Inflammatory macrophage treated with lipopolysaccharide for 4 hours (primary cell): ENCODE measurements at places on chromosomes 3 and 15.

GRCh38 chr3:71512000-71512399 lies 71.5 kb downstream of the FOXP1 start:
- DNase-seq, result no peak

GRCh38 chr15:85531083-85531482 lies 150.7 kb downstream of the AKAP13 start:
- no peak for DNase-seq

- DNase-seq, result no peak
These were observed 524.8 kb upstream of the PPP2R3A start for GRCh38 chr3:135440746-135441145.

- peak; percentile 84 for DNase-seq
These were observed 623.5 kb upstream of the TBL1XR1 start for GRCh38 chr3:177820683-177821316.

DNA sequence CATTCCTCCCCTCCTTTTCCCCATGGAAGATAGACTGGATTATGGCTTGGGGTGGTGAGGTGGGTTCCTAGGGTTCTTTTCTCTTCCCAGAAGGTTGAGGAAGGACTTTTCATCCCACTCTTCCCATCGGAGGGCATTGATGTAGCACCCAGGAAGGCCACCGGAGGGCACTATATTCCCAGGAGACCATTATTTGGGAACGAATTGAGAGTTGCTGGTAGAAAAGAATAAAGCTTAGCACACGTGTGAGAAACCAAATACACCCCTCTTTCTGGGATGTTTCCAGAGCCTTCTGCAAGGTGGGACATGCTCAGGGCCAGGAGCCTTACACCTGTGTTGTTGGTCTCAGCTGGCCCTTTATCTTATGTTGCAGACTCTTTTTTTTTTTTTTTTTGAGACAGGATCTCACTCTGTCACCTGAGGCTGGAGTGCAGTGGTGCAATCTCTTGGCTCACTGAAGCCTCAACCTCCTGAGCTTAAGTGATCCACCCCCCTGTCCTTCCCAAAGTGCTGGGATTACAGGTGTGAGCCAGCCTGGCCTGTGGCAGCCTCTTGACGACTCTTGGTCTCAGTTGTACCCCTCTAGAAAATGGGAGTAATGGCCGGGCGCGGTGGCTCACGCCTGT lies 6.3 kb upstream of the CDC25A start:
- DNase-seq, result peak; percentile 52

- no peak for DNase-seq
These were observed 14.4 kb upstream of the CLDN1 start for GRCh38 chr3:190336516-190337189.

- DNase-seq, result no peak
These were observed 409.6 kb upstream of the TBL1XR1 start for GRCh38 chr3:177606891-177607290.

DNA sequence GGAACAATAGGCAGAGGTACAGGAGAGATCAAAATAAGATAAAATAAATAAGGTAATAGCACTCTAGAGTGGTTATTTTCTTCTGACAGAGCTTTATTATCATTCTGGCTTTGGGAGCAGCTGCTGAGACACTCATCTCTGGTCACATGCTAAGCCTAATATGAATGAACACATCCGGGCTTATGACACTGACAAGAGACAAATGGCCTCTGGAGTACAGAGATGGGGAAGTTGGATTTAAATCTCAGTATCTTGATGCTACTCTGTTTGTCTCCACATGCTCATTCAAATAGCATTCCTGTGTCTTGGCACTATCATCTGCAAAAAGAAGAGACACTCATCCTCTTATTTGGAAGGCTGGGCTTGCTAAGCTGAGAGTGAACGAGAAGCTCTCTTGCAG lies 55.6 kb downstream of the TMEM45A start:
- DNase-seq, result peak; percentile 18

DNA sequence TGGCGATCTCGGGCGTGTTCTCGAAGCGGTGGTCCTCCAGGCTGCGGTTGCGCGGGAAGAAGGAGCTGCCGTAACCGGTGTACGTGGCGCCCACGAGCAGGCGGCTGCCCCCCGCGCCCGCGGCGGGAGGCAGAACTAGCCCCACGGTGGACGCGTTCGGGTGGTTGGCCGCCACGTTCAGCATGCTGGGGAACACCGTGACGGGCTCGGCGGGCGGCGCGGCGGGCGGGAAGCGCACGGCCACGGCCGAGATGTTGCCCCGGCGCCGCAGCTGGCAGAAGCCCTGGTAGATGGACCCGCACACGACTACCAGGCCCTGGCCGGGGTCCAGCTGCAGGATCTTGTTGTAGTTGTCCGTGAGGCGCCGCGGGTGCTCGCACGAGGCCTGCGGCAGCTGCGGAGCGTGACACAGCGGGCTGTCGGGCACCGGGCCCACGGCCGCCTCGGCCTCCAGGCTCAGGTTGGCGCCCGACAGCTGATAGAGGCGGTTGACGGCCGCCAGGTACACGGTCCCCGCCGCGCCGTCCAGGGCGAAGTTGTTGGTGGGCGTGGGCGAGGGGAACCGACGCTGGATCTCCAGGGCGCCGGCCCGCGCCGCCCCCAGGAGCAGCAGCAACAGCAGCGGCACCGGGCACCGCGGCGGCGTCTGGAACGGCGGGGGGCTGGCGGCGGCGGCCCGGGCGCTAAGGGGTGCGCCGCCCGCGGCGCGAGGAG lies 397 bp downstream of the PLXND1 start:
- peak; percentile 45 for DNase-seq

GRCh38 chr3:191263365-191263764 lies 64.3 kb downstream of the OSTN start:
- no peak for DNase-seq

DNA sequence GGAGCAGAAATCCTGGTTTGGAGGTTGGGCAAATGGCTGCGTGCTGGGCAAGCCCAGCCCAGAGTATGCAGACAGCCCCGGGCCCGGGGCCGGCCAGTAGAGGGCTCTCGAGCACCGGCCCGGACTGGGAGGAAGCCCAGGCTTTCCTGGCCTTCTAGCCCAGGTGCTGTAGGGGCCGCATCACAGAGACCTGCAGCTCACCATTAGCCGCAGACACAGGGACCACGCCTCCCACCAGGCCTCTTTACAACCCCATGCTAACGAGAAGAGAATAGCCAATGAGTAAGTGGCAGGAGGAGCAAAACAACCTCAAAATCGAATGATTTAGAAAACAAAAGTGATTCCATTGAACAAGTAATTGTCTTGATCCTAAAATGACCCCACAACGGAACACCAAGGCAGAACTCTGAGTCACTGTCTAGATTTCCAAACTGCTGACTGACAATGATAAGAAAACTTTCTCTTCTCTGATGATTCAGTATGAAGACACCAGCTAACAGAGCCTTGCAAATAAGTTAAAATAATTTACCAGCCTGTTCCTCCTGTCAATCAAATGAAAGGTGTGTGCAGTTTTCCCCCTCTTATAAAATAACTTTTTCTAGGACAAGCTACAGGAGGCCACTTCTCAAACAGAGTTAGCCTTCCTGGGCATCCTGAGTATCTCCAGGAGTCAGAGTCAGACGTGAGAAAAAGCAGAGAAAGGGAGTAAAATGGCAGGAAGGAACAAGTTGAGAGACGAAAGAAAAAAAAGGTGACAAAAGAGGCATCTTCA lies 102.2 kb downstream of the DGKG start:
- DNase-seq, result peak; percentile 90

DNA sequence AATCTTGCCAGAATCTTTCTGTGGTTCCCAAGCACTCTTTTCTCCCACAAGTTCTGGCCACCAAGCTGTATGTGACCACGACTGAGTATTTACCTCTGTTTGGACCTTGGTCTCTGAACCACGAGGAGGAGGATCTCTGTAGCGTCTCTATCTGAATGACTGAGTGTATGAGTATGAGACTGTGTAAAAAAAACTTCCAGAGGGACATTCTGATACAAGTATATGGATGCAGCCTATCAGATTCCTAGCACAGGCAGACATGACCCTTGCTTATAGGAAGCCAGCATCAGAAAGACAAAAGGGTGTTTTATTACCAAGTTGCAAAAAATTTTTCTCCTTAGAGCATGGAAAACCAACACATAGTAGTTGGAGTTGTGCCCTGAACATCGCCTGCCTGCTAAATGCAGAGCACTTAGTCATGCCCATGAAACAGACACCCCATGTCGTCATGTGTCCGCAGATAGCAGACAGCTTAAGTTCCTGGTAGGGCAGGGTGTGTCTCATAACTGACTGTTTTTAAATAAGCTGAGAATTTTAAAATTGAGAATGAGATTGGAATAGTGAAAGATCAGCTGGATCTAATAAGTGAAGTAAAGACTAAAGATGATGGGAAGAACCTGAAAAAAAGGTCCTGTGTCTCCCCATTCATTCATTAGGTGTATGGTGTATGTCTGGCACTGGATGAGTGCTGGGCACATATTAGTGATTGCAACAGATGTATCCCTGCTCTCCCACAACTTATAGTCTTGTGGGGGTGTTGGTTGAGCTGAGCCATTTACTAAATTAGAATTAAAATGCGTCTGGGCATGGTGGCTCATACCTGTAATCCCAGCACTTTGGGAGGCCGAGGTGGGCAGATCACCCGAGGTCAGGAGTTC lies 30.9 kb downstream of the DAG1 start:
- peak; percentile 90 for DNase-seq

- DNase-seq, result no peak
These were observed 133.7 kb upstream of the LRRN1 start for GRCh38 chr3:3665546-3665945.

DNA sequence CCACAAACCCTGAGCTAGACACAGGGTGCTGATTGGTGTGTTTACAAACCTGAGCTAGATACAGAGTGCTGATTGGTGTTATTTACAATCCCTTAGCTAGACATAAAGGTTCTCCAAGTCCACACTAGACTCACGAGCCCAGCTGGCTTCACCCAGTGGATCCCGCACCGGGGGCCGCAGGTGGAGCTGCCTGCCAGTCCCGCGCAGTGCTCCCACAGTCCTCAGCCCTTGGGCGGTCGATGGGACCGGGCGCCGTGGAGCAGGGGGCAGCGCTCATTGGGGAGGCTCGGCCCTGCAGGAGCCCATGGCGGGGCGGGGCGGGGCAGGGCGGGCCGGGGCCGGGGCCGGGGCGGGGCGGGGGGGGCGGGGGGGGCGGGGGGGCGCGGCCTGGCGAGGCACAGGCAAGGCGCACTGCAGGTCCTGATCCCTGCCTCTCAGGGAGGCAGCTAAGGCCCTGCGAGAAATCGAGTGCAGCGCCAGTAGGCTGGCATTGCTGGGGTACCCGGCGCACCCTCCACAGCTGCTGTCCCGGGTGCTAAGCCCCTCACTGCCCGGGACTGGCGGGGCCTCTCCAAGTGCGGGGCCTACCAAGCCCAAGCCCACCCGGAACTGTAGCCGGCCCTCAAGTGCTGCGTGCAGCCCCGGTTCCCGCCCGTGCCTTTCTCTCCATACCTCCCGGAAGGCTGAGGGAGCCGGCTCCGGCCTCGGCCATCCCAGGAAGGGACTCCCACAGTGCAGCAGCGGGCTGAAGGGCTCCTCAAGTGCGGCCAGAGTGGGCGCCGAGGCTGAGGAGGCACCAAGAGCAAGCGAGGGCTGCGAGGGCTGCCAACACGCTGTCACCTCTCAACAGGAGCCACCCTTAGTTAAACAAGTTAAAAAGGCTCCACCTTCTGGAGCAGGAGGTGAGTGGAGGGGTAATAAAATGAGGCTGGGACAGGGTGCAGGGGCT lies 9.8 kb upstream of the TMEM40 start:
- DNase-seq, result no peak

DNA sequence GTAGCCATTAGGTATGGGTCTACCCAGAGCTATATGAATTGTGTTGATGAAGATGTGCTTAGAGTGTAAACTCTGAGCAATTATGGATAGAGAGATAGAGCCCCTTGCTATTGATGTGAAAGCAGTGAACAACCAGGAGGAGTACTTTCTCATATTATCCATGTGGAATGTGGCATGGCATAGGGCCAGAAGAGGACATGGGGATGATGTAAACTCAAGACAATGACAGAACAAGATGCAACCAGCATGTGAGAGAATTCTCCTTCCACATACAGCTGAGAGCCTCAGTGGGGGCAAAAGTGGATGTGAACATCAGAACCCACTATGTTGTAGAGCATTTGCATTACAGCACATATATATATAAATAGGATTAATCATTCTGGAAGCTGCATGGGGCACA lies 36.4 kb upstream of the BNC1 start:
- no peak for DNase-seq

- no peak for DNase-seq
These were observed 302.0 kb downstream of the CLSTN2 start for GRCh38 chr3:140236836-140237501.

GRCh38 chr3:81451611-81452010 lies 309.8 kb downstream of the GBE1 start:
- DNase-seq, result no peak

DNA sequence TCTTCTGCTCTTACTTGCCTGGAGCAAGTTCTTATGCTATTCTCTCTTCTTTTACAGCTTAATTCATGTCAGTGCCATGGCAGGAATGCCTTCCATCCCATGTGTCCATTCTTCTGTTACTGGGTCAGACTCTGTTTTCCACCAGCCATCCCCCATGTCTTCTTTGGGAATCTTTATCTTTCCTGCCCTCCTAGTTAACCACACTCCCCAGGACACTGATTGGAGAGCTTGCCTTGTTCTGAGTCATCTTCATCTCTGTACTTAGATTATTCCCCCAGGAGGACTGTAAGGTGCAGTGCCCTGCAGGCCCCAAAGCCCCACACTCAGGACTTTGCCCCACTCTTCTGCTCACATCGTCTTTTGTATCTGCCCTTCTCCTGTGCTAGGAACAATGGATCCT lies 3.6 kb downstream of the ABHD17C start:
- no peak for DNase-seq

GRCh38 chr3:157541506-157542236 lies 38.5 kb upstream of the VEPH1 start:
- no peak for DNase-seq

- no peak for DNase-seq
These were observed 31.9 kb upstream of the BFSP2 start for GRCh38 chr3:133367956-133368355.

- DNase-seq, result peak; percentile 99
These were observed 72.6 kb downstream of the MYO1E start for GRCh38 chr15:59299929-59300617.

GRCh38 chr15:92877416-92877815 lies 22.7 kb upstream of the CHD2 start:
- DNase-seq, result no peak

- no peak for DNase-seq
These were observed 181.0 kb downstream of the ABHD5 start for GRCh38 chr3:43871627-43872245.

DNA sequence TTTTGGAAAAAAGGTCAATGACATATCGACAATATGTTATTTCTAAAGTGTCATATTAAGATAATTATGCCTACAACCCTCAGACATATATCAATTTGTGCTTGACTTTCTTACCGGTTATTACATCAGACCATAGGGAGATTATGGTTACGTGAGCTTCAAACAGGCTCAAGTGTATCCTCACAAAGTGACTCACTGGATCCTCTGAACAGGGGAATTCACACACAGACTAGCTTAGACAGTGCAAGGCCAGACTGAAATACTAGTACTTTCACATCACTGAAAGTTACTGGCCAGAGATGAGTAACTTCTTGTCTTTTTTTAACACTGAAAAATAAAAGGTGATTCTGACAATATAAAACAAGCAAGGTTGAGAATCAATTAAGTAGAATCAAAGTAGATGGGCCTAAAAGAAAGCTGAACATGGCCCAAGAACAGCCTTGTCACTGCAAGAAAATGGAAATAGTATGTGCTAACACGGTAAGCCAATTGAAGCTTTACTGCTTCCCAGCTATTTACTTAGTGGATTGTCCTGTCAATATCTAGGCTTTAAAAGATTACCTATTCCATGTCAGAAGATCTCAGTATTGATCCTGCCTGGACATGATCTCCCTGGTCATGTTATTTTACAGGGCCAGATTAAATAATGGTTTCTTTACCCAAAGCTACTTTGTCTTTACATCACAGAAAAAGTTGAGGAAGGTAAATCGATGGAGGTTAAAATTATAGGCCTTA lies 848.6 kb downstream of the ROBO1 start:
- DNase-seq, result no peak
